ENCODE measurements at places on chromosomes 5 and 9. TPM values are rescaled to one million over a fixed set of nuclear protein-coding genes. Genes with fewer than 3 reads are reported as not detected.

DNA sequence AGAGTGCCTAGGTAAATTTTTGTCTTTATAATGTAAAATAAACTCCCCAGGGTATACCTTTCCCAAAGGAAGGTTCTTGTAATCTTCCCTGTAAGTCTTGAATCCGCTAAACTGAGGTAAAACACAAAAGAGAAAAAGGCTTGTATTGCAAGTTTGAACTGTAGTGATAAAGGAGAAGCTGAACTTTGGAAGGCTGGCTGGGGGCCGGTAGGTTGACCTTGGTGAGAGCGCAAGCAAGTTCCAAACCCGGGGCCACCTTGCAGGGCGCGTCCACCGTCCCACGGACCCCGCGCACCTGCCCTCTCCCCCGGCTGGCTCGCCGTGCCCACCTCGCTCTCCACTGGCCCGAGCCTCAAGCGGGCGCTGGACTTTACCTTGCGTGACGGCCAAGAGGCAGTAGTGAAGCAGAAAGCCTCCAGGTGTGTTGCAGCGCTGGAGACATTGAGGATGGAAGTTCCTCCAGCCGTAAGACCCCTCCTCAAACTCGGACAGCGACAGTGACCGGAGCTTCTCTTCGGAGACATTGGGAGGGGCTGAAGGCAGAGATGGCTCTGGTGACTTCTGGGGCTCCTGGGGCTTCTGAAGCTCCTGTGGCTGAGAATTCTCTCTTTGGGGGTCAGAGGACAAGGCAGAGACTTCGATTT lies 428 bp downstream of the SLCO4C1 start:
- no peak for DNase-seq

DNA sequence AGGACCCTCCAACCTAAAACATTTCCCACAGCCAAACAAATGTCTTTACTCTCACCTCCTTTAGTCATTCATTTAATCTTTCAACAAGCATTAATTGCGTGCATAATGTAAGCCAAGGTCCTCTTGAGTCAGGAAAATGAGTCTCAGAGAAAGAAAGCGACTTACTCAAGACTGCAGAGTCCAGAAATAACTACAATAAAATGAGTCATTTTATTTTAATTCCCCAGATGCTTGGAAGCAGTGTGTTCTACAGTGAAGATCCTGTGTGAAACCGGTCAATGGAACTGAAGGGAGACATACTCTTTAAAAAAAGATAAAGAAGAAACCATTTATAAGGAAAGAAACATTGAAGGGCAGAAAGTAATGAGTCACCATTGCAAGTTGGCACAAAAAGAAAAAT lies 513.7 kb downstream of the CDK5RAP2 start:
- no peak for DNase-seq

GRCh38 chr9:111566234-111566633 lies 33.2 kb downstream of the PTGR1 start:
- DNase-seq, result no peak

MYO10 gene
- total RNA-seq, result 0.05 TPM

C7 gene
- not detected for total RNA-seq

RMRP gene
- 6,542 TPM for total RNA-seq

DNA sequence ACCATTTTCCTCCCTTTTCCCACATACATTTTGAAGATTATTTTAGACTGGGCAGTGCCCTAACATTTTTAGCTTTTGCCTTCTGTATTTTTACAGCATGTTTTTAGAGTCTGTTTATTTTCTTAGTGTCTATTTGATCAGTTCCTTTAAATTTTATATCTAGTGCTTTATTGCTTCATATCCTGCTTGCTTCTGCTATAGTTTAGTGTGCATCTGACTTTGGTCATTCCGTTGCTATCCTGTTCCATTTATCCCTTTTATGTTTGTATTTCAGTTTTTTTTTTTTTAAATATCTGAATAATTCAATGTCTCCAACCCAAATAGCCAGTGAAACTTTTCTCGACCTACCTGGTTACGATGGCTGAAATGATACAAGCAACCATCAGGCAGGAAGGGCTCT lies 203.8 kb downstream of the ARHGAP26 start:
- no peak for DNase-seq

GCNT4 gene
- 16.6 TPM for total RNA-seq

DNA sequence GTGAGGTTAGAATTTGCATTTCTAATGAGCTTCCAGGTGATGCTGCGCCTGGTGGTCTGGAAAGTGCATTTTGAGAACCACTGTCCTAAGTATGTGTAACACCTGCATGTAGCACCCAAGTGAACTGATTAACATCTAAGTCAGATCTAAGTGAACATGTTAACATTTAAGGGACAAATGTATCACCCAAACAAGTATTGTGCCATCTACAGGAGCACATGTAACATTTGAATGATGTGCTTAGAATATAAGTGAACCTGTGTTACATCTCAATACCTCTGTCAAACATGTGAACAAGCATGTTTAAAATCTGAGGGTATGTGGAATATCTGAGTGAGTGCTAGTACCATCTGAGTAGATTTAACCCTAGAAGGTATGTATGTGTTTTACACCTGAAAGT lies 68.7 kb downstream of the PLPPR1 start:
- DNase-seq, result no peak

DNA sequence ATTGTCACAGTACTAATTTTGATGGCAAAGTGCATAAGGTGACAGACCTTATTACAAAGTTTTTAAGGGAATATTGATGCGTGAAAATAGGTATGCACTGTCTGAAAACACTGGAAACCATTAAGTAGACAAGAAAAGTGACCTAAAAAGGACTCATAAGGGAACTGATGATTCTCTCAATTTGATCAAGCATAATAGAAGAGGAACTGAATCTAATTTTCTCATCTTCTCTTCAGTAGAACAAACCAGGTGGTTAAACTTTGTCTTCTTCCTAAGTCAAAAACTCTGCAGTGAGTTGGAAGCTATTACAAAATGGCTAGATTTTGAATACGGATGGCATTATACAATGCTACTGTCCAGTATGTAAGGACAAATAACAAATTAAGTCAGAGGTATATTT lies 53.4 kb downstream of the RNF145 start:
- no peak for DNase-seq

NEUROG1 gene
- total RNA-seq, result not detected

DNA sequence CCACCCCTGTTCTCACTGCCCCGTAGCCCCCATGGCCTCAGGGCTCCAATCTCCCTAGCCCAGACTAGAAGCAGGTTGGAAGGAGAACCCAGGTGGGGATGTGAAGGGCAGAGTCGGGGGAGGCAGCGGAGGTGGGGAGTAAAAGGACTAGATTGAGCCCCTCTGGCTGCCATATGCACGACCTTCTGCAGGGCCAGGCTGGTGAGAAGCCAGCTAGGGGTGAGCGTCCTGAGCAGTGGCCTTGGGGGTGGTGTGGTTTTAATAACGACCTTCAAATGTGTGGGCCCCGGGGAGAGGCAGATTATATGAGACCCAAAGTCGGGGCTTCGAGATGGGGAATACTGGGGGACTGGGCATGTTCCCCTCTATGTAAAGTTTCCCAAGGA lies 139.5 kb downstream of the C9orf50 start:
- no peak for DNase-seq

GRCh38 chr5:140336388-140336787 lies 10.0 kb downstream of the HBEGF start:
- DNase-seq, result no peak
